CD4-positive, alpha-beta T cell treated with Interferon alpha-2 for 1 hour (primary cell): ENCODE measurements at places on chromosomes 3 and 15.

DNA sequence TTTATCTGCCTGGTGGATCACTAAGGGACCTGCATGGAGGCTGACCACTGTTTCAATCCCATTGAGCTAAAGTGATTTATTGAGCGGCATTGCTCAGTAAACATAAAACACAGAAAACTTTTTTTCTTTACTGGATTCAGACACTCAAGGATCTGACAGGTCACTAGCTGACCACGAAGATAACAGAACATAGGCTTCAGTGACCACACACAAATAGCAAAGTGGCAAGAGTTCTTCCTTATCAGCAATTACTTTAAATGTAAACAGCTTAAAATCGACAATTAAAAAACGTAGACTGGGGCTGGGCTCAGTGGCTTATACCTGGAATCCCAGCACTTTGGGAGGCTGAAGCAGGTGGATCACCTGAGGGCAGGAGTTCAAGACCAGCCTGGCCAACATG, 48.7 kb downstream of the STAG1 start:
- DNase-seq: no peak

DNA sequence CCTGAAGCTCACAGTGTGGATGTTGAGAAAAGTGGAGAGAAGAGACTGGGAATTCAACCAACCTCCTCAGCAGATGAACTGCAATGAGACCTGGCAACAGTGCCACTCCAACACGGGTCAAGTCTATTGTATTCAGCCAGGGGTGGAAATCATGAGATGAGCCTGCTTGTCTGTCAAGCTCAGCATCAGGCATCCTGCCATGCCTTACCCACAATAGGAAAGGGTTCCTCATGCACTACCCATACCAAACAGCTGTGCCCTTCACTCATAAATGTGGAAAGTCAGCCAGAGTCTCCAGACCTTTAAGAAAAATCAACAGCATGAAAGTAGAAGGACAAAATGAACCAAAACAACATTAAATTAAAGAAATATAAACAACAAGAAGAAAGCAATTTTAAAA, 542.1 kb downstream of the EPHB1 start:
- DNase-seq: no peak

DNA sequence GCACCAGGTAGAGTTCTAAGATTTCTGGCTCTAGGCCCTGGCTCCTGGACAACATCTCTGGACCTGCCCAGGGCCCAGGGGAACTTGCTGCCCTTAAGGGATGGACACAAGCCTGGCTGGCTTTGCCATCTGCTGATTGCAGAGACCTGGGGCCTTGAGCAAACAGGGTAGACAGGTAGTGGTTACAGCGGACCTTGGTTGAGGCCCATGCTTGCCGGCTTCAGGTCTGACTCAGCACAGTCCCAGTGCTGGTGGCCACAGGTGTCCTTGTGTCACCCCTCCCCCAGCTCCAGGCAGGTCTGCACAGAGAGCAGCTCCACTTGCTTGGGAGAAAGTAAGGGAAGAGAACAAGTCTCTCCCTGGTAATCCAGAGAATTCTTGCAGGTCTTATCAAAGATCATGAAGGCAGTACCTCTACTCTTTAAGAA, 15.9 kb upstream of the ACTL6A start:
- DNase-seq: no peak

DNA sequence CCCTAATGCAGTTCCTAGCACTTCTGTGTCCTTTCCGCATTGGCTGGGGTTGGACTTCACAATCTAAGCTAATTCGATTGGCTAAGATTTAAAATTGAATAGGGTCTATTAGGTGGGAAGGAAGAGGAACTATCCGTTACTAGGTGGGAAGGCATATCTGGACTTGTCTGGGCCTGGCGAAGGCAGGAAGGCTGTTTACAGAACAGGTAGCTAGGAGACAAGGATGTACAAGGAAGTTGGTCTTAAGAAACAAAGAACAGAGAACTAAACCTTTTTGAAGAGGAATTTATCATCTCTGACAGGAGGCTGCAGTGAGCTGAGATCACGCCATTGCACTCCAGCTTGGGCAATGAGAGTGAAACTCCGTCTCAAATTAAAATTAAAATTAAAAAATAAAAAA, 17.3 kb upstream of the ATG7 start:
- DNase-seq: no peak

DNA sequence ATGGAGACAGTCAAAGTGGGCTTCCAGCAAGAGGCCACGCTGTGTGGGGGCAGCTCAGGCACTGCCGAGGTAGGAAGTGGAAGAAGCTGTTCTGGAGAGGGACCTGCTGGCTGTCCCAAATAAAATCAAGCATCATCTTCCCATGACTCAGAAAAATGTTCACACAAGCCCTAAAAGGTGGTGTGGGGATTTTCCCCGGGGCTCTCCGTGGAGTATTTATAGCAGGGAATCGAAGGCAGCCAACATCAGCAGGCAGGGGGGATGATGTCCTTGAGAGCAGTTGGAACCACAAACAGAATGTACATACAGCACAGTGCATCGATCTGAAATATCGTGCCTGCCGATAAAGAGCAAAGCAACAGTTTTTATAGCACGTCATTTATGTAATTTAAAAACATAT, 27.6 kb downstream of the PRR23E start:
- no peak for DNase-seq

DNA sequence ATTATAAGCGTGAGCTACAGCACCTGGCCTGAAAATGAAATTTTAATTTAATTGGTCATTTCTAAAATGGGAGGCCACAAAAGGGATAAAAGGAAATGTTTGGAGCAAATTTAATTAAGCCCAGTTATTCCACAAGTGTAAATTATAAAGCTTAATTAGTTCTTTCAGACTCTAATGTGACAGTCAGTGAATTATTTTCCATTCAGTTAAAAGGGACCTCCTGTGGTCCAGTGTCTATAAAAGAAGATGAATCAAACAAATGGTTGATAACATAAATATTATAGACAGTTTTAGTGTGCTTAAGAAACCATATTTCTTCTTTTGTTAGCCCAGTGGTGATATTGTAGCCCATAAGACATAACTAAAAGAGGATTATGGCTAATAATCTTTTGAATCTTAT, 66.4 kb downstream of the CNOT10 start:
- DNase-seq: no peak

- no peak for DNase-seq
Measured at GRCh38 chr15:56978898-56979662, 60.6 kb downstream of the TCF12 start.

- no peak for DNase-seq
Measured at GRCh38 chr15:88571852-88572259, 25.4 kb upstream of the DET1 start.

DNA sequence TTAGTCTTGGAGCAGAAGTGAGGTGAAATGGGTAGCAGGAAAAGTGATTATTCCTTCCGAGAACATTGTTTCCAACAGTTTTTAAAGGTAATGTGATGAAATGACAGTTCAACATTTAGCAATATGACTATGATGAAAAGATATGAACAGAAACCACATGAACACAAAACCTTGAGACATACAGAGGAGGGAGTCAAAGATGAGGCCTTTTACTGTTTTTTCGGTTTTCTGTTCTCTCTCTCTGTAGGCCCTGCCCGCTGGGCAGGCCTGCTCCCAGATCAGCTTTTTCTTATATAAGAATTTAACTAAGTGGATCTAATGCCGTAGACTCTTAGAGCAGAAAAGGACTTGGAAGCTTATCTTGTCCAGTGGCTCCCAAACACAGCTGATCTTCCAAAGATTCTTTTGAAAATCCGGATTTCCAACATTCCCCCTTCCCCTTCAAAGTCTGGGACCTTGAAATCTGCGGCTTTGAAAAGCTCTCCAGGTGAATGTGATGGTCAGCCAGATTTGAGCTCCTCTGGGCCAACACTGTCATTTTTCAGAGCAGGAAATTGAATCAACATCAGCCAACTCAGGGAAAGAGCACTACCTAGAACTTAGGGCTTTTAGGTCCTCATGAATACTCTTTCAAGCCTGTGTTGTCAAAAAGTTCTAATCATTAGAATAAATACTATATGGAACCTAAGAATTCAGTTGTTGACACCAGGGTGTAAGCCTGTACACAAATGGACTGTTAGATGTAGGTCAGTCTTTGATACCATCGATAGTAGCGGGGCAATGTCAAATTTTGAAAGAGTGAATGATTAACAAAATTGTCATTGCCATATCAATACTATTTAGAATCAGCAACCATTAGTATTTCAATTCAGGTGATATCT, 372.7 kb downstream of the SHQ1 start:
- DNase-seq: no peak

- DNase-seq: no peak
Measured at GRCh38 chr3:88412346-88412745, 262.6 kb downstream of the C3orf38 start.
